ENCODE measurements at places on chromosomes 6 and 20. TPM values are rescaled to one million over a fixed set of nuclear protein-coding genes. Genes with fewer than 3 reads are reported as not detected.

EBF4 gene
- 2.7 TPM for polyA plus RNA-seq

BHLHE23 gene
- polyA plus RNA-seq = not detected

SASH1 gene
- 12.7 TPM for polyA plus RNA-seq

DNA sequence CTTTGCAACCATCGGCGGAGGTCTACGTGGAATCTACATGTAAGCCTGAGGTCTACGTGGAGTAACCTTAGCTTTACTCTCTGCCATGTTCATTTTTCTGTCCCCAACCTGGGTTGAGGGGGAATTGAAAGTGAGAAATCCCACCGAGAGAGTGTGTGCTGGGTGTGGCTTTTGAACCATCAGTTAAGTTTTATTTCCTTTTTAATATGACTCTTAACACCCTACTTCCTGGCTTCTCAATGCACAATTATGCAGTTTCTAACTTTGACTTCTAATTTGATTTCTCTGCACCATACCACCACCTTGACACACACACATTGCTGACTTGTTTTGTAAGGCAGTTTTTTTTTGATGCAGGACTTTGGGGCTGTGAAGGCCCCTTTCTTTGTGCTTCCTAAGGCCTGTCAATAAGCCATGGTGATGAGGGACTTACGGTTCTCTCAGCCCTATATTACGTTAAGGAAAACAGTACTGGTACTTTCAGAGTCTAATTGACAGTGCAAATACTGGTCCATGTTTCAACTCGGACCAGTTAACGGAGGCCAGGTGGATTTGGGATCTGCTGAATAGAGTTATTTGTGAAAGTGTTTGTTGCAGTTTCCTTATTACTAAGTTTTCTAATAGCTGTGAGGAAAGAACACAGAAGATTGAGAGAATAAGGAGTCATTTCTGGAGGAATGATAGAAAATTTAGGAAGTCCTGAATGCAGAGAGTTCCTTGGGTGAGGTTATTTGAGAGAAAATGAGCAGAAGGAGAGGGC lies 206.5 kb downstream of the JARID2 start:
- DNase-seq = no peak

DNA sequence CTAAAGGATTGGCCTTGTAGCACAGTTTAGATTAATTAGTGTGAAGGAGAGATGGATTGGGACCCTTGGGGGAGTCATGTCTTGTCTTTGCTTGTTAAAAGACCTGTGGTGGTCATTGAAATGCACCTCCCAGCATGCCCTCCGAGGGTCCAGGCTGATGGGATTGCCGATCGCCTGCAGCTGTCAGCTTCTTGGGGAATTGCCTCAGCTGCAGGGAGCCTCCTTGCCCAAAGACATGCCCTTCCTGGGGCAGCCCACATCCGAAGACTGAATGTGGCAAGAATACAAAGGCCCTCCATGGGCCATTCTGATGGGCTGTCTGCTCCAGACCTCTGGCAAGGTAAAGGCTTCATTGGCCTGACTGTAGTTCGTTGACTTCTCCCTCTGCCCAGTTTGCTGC lies 150.7 kb downstream of the FARS2 start:
- no peak for DNase-seq

- peak; percentile 38 for DNase-seq
These were observed 12.8 kb upstream of the MDFI start for GRCh38 chr6:41625442-41625841.

DNA sequence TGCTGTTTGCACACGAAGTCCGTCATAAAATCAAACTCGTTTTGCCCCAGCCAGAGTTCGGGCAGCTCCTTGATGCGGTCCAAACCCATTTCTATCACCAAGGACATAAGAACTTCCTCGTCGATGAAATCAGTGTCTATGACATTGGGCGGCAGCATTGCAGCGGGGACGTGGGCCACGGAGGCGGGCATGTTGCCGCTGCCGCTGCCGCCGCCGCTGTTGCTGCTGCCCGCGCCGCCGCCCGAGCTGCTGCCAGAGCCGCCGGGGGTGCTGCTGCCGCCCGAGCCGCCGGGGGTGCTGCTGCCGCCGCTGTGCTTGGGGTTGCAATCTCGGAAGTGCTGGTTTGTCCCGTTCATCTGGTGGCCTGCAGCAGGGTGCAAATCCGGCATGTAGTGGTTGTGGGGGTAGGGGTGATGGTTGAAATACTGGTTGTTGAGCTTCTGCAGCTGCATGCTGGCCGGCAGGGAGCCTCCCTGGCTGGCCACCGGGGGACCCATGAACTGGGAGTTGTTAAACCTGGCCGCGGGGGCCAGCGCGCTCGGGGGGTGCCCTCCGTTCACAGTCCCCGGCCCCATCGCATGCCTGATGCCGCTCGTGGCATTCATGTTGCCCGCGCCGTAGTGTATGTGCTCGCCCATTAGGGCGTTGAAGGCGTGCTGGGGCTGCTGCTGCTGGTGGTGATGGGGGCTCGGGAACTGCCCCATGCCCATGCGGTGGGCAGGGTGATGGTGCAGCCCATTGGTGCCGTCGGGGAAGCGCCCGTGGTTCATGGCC lies 1.1 kb downstream of the CITED2 start:
- peak; percentile 87 for DNase-seq
